ENCODE measurements at places on chromosomes 4 and X.

- no peak for DNase-seq
Observed at GRCh38 chrX:74230094-74230493, 73.9 kb upstream of the ZCCHC13 start.

DNA sequence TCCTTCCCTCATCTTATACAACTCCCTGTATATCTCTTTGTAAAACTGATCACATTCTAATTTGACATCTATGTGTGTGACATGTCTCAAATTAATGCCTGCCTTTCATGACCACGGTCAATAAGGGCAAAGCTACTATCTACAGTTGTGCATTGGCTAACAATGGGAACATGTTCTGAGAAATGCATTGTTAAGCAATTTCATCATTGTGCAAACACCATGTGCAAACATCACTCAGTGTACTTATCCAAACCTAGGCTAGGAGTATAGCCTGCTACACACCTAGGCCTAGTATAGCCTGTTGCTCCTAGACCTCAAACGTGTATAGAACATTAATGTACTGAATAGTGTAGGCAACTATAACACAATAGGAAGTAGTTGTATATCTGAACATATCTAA lies 95.0 kb downstream of the BANK1 start:
- no peak for DNase-seq

- DNase-seq, result no peak
Observed at GRCh38 chrX:118506805-118507480, 11.3 kb downstream of the DOCK11 start.

DNA sequence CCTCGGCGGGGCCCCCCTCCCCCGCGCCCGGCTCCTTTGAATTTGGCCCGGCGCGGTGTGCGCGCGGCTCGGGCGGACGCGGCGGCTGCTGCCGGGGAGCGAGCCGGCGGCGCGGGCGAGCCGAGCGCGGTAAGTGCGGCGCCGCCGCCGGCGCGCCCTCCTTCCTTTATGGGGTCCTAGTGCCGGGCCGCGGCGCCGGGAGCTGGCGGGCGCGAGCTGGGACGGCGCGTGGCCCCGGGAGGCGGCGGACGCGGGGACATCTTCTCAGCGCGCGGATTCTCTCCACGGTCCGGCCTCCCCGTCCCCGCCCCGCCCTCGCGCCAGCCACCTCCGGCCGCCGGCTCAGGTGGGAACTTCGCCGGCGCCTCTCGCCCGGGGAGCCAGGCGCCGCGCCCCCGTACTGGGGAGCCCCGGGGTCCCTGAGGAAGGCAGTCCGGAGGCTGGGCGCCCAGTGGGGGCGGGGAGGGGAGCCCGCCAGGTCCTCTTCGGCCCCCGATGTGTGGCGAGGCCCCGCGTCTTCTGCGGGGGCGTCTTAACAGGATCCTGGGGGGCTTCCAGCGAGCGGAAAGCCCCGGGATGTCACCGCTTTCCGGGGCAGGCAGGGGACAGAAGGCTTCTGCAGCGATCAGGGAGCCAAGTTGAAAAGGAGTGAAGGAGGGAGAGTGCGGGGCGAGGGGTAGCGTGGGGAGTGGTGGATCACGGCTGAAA lies 98.4 kb upstream of the TENM3 start:
- no peak for DNase-seq

DNA sequence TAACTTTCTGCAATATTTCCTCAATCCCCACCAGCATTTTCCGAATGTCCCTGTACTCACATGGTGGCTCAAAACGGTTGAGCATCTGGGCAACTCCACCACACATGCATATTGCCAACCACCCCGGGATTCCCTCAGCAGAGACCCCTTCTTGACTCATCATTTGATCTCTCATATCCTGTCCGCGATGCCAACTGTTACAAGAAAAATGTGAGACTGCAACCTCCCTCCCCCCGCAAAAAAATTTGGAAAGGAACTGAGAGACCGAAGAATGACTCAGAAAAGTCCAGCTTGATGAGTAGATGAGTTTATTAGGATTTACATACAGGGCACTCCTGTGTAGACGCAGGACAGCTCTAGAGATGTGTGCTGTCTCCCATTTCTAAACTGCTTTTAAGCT lies 561.4 kb downstream of the ZIC3 start:
- no peak for DNase-seq

- no peak for DNase-seq
Observed at GRCh38 chrX:22121161-22121560, 89.0 kb downstream of the PHEX start.

- DNase-seq, result peak; percentile 62
Observed at GRCh38 chr4:242121-242848, 63.0 kb downstream of the ZNF732 start.

- DNase-seq, result no peak
Observed at GRCh38 chr4:177455561-177455970, 13.3 kb upstream of the AGA start.

DNA sequence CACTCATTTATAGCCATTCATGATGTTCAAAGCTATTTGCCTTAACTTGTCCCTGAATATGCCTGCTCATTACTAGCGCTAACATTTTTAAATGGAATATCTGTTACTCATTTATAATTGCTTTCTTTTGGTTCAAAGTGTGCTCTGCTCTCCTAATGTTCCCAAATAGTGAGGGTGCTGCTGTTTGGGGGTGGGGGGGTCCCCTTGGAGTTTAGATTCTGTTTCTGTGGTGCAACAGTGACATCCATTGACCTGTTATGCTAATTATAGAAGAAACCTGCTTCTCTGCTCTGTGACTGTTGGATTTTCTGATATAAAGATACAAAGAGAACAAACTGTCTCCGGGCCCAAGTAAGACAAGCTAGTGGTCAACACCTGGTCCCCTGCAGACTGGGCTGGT lies 222.4 kb downstream of the SHROOM3 start:
- DNase-seq, result no peak

- no peak for DNase-seq
Observed at GRCh38 chrX:69093960-69094871, 71.0 kb downstream of the PJA1 start.

DNA sequence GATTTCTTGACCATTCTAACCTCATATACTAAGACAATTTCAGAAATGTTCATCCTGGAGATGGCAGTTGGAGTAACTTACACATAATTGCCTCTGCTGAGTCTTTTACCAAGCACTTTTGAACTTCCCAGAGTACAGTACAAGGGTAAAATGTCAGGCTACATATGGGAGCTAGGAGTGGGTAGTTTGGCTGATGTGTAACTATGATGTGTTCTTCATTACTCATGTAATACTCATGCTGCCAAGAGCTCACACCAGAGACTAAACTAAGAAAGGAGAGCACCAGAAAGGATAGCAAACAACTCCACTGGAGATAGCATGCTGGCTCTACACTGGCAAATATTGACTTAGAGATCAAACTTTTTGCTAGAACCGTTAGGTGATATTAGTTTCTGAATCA lies 194.0 kb downstream of the PDGFRA start:
- no peak for DNase-seq

DNA sequence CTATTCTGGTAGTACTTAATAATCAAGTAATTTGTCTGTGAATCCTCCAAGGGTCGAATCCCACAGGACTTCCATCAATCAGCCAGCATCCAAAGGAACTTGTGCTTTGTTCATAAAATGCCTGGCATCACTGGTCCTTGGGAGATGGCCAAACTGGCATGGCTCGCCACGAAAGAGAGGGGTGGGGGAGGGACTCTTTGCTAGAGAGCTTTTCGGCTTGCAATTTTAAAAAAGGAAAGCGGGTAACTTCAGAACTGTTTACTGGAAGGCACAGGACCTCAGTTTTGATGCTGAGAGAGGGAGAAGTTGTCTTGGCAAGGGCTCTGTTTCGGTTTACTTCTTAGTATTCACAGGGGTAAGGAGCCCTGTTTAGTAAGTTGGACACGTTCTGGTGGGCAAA lies 79.4 kb upstream of the FHL1 start:
- no peak for DNase-seq

Measured in stimulated activated naive CD4-positive, alpha-beta T cell (primary cell).